HT1080 (cell line): ENCODE measurements at places on chromosomes 2 and 18. TPM values are rescaled to one million over a fixed set of nuclear protein-coding genes. Genes with fewer than 3 reads are reported as not detected.

Gene KCNG2
- total RNA-seq, result not detected in 2 replicates

Gene SLC38A11
- total RNA-seq, result not detected in 2 replicates

Gene RAB17
- 0.43 TPM in 1 of 2 replicates, not detected in the other for total RNA-seq

Gene MC4R
- not detected in 2 replicates for total RNA-seq

Gene EPB41L3
- 191 and 198 TPM in 2 replicates for total RNA-seq

Gene WDR75
- 75.1 and 99.1 TPM in 2 replicates for total RNA-seq

Gene SCN3A
- 0.23 and 1.5 TPM in 2 replicates for total RNA-seq

Gene RPIA
- 9.5 and 25.3 TPM in 2 replicates for total RNA-seq

Gene CHRND
- not detected in 2 replicates for total RNA-seq

Gene TM4SF20
- not detected in 2 replicates for total RNA-seq
